ENCODE measurements at places on chromosomes 13 and 19.

DNA sequence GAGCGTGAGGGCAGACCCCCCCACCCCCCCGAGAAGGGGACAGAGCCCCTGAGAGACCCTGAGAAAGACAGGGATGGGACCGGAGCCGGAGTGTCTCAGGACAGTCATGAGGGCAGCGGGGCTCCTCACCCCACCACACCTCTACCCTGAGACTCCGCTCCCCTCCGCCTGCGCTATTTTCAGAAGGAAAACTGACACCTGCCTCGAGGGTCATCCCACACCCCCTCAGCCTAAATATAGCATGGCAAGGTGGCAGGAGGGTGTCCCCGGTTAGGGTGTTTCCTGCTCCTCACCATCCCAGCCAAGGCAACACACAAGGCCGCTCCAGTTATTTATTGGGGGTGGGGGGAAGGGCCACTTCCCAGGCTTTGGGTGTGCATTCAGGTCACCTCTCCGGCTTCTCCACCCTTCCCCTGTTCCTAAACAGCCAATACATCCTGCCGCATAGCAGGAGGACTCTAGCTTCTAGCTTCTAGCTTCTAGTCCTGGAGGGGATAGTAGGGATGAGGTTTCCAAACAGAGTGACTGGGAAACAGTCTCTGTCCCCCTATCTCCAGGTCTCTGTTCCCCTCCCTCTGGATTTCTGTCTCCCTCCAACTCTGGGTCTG is 1.4 kb upstream of the NTF4 start:
- no peak for DNase-seq

GRCh38 chr13:43986421-43986981 is 106.8 kb downstream of the LACC1 start:
- DNase-seq: no peak

DNA sequence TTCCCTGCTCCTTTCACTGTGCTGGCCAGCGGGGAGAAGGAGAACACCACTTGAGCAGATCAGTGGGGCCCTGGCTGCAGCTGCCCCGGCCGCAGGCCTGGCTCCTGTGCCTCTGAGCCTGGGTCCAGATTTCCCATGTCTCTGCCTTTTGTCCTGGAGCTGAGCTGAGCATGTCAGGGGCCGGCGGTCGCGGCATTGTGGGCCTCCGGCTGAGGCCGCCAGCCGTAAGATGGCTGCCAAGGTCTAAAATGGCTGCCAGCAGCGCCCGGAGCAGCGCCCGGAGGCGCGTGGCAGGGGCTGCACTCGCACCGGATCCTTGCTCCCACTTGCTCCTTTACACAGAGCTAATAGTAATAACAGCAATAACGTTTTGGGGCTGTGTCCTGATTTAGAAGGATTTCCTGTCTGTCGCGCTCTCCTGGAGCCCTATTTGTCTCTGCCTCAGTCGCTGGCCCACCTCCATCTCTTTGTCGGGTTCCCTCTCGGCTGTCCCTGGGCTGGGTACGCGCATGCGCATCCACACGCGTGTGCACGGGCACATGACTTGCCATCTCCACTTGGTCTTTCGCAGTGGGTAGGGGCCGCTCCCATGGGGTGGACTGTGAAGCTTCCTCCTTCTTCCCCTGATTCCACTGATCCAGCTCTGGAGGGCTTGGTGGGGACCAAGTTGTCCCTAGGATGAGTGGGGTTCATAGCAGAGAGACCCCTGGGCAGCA is 32.1 kb downstream of the LYL1 start:
- no peak for DNase-seq

DNA sequence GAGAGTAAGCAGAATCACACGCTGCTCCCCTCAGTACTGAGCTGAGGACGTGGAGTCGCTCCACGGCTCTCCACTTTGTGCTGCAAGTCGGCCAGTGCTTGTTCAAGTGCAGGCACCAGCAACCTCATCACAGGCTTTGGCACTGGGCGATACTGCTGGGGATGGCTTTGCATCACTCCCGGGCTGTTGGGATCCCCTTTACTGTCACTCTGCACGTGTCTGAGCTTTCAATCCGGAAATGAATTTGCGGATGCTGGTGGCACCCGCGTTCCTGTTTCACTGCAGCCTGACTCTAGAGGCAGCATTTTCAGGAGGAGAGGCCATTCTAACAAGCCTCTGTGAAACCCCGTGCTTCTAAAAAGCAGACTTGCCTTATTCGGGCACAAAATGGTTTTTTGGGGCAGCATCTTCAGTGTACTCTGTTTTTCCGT is 19.1 kb downstream of the SMARCA4 start:
- DNase-seq: no peak

DNA sequence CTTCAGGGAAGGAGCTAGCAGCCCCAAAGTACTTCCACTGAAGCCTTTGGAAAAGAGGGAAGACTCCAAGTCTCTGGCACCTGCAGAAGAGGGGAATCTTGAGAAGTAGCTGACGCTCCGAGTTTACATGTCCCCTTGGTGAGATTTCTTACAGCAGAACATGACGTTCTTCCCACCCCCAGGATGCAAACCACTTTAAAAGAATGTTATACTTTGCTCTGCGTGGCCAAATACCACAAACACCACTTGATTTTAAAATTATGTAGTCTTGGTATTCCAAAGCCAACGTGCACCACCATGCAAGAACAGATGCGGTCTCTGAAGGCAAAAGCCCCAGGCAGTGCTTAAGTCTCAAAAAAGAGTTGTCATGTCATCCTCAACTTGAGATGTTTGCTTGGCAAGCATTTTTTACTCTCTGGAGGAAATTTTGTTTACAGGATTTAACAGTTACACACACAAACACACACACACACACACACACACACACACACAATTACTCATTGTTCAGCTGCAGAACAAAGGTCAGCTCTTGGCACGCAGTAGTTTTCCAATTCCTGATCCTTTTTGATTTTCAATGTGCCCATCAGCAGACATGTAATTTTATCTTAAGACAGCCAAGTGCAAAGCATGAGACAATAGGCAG is 106.1 kb downstream of the RGCC start:
- no peak for DNase-seq
